ENCODE measurements at places on chromosomes 16 and 17.

DNA sequence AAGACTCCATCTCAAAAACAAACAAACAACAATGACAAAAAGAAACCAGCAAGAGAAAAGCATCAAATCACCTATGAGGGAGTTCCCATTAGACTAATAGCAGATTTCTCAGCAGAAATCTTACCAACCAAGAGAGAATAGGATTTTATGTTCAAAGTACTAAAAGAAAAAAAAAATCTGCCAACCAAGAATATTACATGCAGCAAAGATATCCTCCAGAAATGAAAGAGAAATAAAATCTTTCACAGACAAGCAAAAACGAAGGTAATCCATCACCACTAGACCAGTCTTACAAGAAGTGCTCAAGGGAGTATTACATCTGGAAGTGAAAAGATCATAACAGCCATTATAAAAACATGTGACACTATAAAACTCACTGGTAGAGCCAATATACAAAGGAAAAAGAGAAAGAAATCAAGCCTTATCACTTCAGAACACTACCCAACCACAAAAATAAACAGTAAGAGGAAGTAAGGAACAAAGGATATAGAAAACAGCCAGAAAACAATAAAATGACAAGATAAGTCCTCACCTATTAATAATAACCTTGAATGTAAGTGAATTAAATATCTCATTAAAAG is 66.3 kb downstream of the STX8 start:
- DNase-seq = no peak

GRCh38 chr17:76024353-76024752 is 2.8 kb downstream of the EVPL start:
- DNase-seq = no peak

GRCh38 chr16:14529010-14529669 is 100.9 kb downstream of the PARN start:
- no peak for DNase-seq

DNA sequence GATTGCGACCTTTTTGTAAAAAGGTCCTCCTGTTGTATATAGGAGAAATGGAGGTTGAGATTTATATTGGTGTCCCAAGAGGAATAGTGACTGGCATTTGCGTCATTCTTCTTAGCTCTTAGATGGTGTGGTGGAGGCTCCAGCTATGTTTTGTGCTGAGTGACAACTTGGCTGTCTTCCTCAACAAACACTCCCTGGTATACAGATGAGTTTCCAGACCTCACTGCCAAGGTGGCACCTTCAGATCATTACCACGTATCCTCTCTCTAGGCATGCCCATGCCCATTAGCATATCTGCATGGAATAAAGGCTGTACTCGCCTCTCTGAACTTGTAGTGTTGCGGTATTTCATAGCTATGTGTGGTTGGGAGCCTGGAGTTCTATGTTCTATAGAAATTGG is 120.0 kb downstream of the MAP2K4 start:
- DNase-seq = no peak

DNA sequence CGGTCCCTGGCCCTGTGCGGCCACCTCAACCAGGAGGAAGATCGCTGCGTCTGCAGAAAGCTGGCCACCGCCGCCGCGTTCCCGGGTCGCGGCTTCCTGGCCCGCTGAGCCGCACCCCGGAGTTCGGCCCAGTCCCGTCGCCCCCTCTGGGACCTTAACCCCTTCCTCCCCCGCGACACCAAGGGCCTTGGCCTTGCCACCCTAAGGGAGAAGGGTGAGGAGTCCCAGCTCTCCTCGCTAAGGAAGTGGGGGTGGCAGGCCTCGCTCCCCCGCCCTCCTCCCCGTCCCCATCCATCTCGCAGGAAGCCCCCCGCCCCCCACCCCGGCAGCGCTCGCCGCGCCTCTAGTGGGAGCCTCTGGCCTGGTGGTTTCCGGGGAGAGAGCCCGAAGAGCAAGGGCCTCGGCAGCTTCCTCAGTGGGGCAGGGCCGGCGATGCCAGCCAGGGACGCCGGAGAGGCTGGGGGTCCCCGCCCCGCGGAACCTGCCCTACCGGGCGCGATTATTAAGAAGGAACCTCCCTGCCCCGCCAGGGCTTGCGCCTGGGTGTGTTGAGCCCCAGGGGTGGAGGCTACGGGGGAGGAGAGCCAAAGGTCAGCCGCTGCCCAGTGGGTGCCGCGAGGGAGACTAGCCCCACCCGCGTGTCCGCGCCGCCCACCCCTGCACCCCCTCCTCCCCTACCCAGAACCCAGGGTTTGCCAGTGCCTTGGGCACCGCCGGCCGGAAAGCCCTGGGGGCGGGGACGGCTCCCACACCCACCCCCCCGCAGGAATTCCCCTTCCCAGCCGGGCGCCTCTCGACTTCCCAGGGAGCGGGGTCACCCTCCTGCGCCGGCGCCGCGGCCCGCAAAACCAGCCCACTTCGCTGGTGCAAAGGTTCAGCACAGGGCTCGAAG is 6.8 kb downstream of the CBX4 start:
- DNase-seq = no peak

DNA sequence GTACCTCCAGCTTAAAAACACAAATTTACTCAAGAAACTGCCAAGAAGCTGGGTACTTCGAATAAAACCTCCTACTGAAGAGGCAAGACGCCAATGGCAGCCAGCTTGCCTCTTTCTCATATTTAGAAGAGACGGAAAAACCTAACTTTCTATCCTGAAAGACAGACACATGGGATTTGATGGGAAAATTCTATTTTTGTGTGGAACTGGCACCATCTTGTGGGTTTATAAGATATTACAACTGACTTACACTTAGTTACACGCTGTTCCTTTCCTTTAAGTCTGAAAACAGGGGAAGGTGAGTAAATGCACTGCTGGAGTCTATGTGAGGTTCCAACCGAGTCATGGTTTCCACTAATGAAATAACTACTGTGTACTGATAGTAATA is 10.3 kb downstream of the ZNF18 start:
- DNase-seq = no peak

- peak; percentile 79 for DNase-seq
Measured at GRCh38 chr17:79707931-79708891, 22.5 kb upstream of the ENPP7 start.

DNA sequence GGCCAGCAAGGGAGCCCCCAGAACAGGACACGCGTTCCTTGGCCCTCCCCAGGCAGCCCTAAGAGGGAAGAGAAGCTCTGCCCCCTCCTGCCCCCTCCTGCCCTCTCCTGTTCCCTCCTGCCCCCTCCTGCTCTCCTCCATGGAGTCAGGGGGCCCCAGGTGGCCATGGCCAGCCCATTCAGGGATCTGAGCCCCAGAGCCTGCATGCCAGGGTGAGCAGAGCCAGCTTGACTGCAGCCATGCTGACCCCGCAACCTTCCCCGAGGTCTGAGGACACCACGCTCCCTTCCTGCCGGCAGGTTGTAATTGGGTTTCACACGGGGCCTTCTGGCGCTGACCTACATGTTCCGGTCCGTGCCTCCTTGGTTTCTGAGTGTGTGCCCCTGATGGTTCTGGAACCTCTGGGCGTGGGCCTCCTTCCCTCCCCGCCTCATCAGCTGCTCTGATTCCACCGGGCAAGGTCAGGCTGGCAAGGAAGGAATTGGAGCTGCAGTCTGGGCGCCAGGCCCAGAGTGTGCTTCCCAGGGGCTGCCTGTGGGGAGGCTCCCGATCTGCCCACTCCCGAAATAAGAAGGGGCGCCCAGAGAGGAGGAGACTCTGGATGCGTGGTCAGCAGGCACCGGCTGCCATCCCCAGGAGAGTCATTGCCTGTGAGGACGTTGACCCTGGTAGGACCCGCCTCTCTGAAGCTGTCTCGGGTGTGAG is 23.7 kb upstream of the NPTX1 start:
- no peak for DNase-seq

DNA sequence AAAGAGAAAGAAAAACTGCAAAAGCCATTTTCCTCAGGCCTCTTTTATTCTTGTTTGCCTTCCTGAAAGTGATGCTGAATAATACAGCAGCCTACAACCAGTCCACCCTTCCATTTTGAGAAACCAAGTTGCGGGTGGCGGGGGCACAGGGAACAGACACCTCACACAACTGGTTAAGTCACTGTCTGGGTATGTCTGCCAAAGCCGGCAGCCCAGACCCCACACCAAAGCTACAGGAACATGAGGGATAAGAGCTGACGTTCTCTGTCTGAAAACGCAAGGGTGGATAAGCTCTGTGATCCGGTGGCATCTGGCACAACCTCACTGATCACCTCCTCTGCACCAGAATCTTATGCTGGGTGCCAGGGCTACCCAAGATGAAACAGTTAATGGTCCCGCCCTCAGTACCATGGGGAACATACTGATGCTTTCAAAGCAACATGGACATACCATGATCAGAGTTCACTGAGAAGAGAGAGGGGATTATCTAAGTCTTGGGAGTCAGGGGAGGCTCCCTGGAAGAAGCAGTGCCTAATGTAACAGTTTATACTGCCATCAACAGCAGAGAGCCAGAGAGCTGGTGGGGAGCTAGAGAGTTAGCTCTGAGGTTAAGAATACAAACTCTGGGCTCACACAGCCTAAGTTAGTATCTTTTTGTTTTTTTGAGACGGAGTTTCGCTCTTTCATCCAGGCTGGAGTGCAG is 53.5 kb downstream of the ERCC4 start:
- DNase-seq = no peak

GRCh38 chr16:8594149-8594666 is 3.9 kb upstream of the TMEM114 start:
- DNase-seq = no peak

GRCh38 chr16:80230328-80231120 is 310.3 kb upstream of the DYNLRB2 start:
- no peak for DNase-seq

- no peak for DNase-seq
Measured at GRCh38 chr17:48148854-48149786, 41.6 kb downstream of the SNX11 start.

- DNase-seq = no peak
Measured at GRCh38 chr16:8729779-8730334, 55.4 kb downstream of the ABAT start.

- DNase-seq = peak; percentile 83
Measured at GRCh38 chr16:11257131-11257938, 1.3 kb upstream of the SOCS1 start.

GRCh38 chr16:89344846-89345611 is 127.5 kb downstream of the ZNF778 start:
- no peak for DNase-seq

DNA sequence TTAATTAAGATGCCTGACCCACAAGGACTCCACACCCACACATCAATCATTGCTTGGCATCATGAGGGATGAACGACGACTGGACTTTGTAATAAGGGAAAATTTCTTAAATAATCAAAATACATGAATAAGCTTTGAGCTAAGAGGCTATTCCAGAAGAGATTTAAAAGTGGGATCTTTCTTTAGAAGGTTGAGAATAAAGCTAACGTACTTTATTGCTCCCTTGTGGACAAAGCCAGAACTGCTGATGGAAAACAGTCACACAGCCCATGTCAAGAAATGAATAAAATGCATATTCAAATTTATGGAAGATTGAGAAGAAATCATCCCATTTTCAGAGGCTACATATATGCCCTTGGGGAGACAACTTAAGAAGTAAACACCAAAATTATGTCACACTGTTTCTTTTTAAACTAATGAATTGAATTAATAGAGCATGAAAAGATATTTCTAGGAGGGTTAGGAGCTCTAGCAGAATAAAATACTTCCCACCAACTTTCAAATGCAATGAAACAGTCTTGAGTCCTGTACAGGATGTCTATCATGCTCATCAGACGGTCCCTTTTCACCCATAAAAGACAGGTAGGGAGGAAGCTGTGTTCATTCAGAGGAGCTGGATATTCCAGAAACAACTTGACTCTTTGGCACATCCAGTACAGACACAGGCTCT is 60.2 kb upstream of the PHOSPHO1 start:
- no peak for DNase-seq

- no peak for DNase-seq
Measured at GRCh38 chr17:30541802-30542201, 64.6 kb downstream of the GOSR1 start.

- DNase-seq = no peak
Measured at GRCh38 chr17:81237591-81238489, 1.0 kb downstream of the TEPSIN start.

GRCh38 chr16:88812513-88813268 is 963 bp upstream of the APRT start:
- no peak for DNase-seq

DNA sequence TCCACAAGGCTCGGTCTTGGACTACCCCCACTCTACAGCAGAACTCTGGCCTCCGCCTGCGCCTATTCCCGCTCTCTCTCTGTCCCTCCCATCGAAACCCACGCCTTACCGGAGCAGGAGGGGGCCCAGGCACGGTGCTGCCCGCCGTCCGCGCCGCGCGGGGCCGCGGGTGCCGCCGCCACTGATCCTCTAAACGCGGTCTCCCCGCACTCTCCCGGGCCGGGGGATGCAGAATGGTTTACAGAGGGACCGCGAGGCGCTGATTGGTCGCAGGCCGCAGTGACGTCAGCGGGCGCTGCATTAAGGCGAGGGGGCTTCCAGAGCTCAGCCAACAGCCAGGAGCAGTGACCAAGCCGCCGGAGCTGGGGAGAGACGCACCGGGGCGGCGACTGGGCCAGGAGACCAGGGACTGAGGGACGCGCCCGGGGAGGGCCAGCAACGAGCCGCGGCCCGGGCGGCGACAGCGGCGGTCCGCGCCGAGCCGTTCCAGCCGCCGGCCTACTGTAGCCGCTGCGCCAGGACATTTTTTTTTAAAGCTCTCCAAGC is 747 bp upstream of the LHX1 start:
- no peak for DNase-seq

- no peak for DNase-seq
Measured at GRCh38 chr16:87723226-87723623, 42.6 kb downstream of the KLHDC4 start.

DNA sequence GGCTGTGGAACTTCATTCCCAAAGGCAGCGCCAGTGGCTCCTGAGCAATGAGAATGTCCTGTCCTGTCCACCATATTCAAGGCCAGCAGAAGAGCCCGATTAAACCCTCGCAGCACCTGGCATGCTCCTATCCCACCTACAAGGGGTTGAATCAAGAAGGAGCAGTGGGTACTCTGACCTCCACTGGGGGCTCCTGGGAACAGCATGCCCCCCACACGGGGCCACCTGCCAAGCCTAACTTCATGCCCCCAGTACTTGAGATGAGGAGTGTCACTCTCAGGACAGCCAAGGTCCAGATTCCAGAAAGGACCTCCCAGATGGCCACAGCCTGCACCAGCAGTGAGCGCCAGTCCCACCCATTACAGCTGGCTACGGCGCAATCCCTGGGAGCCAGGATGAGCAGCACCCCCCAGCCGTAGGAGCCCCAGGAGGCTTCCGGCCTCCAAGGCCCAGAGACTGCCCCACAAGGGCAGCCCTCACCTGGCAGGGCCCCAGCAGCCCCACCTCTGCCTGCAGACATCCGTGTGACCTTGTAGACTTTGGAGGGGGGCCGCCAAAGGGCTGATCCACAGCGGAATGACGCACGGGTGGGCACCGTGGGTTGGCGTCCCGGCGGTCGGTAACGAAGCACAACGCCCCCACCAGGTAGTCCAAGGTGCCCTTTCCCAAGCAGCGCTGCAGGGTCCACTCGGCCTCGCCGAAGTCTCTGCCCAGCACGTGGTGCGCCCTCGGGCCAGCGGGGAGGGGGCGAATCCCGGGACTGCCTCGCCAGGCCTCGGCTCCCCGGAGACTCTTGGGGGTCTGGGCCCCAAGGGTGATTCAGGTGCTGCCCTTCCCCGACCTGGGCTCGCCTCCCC is 1.0 kb upstream of the MPDU1 start:
- no peak for DNase-seq

GRCh38 chr17:51372345-51373004 is 112.1 kb downstream of the UTP18 start:
- no peak for DNase-seq
